Lung (tissue), 17 donors: ENCODE measurements at places on chromosomes 2 and 18.

DNA sequence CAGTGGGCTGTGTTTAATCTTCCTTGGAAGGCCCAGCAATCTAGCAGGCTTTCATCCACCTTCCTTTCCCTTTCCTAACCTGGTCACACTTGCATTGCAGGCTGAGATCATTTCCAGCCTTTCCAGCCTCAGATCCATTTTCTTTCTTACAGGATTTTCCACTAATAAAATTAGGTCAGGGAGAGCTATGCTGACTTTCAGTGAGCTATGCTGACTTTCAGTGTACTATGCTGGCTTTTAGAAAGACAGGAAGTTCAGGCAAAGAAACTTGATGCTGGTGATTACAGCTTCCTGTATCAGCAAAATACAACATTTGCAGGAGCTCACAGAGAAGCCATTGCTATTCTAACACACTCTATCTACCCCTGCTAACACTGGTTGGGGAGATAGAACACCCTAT lies 735.0 kb downstream of the CCDC85A start:
- no peaks in the 10 kb centered on the region for H3K4me1 ChIP-seq
- no peak overlapping the region for H3K4me3 ChIP-seq
- DNase-seq = no peak
- no peaks in the 10 kb centered on the region for H3K27me3 ChIP-seq

GRCh38 chr2:26609839-26610277 lies 31.3 kb downstream of the CIB4 start:
- H3K27ac ChIP-seq = peak overlapping the region; percentile 20
- H3K4me1 ChIP-seq = peaks cover 72% of the 10 kb centered on the region
- no peak overlapping the region for H3K4me3 ChIP-seq
- H3K36me3 ChIP-seq = no peaks in the 10 kb centered on the region
- DNase-seq = peak; percentile 86

GRCh38 chr2:148658807-148659722 lies 14.5 kb downstream of the EPC2 start:
- H3K27ac ChIP-seq = no peak overlapping the region
- no peak overlapping the region for H3K4me3 ChIP-seq
- H3K4me1 ChIP-seq = peaks cover 2% of the 10 kb centered on the region

- H3K36me3 ChIP-seq = no peaks in the 10 kb centered on the region
- no peak overlapping the region for H3K4me3 ChIP-seq
- no peak overlapping the region for H3K27ac ChIP-seq
- DNase-seq = no peak
These were observed 221.1 kb upstream of the SALL3 start for GRCh38 chr18:78758496-78758895.

DNA sequence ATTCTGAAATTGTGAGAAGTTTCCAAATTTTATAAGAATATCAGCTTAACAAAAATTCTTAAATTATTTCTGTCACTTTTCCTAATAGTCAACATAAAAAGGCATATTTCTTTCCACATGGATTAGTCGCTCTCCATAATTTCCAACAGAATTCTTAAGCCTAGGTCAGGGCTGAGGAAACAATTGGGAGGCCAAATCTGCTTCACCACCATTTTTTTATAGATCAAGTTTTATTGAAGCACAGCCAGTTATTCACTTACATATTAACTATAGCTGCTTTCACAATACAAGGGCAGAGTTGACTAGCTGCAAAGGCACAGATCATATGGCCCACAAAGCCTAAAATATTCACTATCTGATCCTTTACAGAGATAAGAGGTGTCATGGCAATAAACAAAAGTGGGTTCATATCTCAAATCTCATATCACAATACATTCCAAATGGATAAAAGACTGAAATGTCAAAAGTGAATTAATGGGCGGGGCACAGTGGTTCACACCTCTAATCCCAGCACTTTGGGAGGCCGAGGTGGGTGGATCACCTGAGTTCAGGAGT lies 18.7 kb downstream of the MEMO1 start:
- no peak overlapping the region for H3K4me3 ChIP-seq
- DNase-seq = no peak
- no peaks in the 10 kb centered on the region for H3K27me3 ChIP-seq

DNA sequence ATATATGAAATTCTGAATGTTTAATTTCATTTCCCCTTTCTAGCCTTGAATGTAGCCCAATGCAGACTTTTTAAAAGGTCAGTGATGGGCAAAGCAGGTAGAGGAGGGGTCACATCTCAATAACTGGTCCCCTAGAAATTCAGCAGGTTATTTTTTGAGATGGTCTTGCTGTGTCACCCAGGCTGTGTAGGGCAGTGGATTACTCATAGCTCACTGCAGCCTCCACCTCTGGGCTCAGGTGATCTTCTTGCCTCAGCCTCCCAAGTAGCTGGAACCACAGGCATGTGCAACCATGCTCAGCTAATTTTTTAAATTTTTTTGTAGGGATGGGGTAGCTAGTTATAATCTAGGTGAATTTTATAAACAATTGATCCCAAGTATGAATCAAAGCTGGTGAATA lies 8.8 kb downstream of the IAH1 start:
- peaks cover 54% of the 10 kb centered on the region for H3K36me3 ChIP-seq
- no peak for DNase-seq
- H3K4me3 ChIP-seq = no peak overlapping the region
- no peak overlapping the region for H3K27ac ChIP-seq
- no peaks in the 10 kb centered on the region for H3K27me3 ChIP-seq
